ENCODE measurements at places on chromosomes 5 and 9. TPM values are rescaled to one million over a fixed set of nuclear protein-coding genes. Genes with fewer than 3 reads are reported as not detected.

- H3K36me3 ChIP-seq: no peaks in the 10 kb centered on the region
- no peak for DNase-seq
- peaks cover 3% of the 10 kb centered on the region for H3K27me3 ChIP-seq
- H3K4me3 ChIP-seq: no peak overlapping the region
- H3K4me1 ChIP-seq: no peaks in the 10 kb centered on the region
- H3K27ac ChIP-seq: no peak overlapping the region
These were observed 72.4 kb upstream of the OLFM1 start for GRCh38 chr9:135015096-135015495.

- no peak for DNase-seq
- H3K4me3 ChIP-seq: no peak overlapping the region
- H3K36me3 ChIP-seq: no peaks in the 10 kb centered on the region
- no peak overlapping the region for H3K27ac ChIP-seq
- H3K27me3 ChIP-seq: peaks cover 16% of the 10 kb centered on the region
These were observed 84.8 kb downstream of the CFAP77 start for GRCh38 chr9:132494857-132495256.

STOM gene
- total RNA-seq: 11.3 TPM

DNA sequence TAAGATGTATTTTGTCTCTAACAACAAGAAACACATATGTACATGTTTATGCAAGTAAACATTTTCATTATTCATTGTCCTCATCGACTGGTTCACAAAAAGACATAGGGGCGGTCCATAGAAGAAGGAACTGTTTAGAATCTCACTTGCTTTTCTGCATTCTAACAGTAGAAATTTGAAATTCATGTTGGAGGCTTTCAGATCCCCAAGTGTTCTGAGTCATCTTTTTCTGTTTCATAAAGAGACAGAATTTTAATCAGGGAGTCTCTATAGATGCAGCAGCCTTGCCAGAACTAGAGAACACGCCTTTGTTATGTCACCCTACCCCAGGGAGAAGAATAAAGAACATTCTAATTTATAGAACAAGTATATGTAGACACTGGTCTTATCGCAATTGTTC, 324.3 kb downstream of the GABRG2 start:
- H3K27ac ChIP-seq: no peak overlapping the region
- H3K36me3 ChIP-seq: no peaks in the 10 kb centered on the region
- no peak overlapping the region for H3K4me3 ChIP-seq
- H3K27me3 ChIP-seq: no peaks in the 10 kb centered on the region

GRCh38 chr5:145407300-145408047, 427.7 kb downstream of the PRELID2 start:
- DNase-seq: no peak
- no peaks in the 10 kb centered on the region for H3K4me1 ChIP-seq
- no peak overlapping the region for H3K4me3 ChIP-seq
- H3K27me3 ChIP-seq: no peaks in the 10 kb centered on the region
- H3K27ac ChIP-seq: no peak overlapping the region

SEMA4D gene
- 68.0 TPM for total RNA-seq

DNA sequence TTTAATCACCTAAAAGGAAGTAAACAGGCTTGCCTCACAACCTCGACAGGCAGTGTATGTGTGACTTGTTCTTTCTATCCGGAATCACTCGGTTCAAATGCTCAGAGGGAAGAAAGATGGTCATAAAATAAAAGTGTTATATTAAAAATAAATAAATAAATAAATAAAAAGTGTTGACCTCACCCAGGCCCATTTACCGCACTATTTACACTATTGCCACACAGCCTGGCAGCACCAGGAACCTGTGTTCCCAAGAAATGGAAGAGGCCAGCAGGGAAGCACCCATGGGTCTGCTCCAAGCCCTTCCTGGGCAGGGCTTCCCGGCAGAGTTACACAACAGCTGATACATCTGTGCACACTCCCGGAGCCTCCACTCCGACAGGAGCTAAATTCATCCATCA, 127.9 kb downstream of the EFNA5 start:
- no peaks in the 10 kb centered on the region for H3K36me3 ChIP-seq
- H3K4me3 ChIP-seq: no peak overlapping the region
- no peak for DNase-seq
- H3K27ac ChIP-seq: no peak overlapping the region

MEIKIN gene
- not detected for total RNA-seq

GRCh38 chr9:133087429-133088145, 25.8 kb downstream of the CEL start:
- H3K36me3 ChIP-seq: no peaks in the 10 kb centered on the region
- DNase-seq: no peak
- H3K4me1 ChIP-seq: no peaks in the 10 kb centered on the region
- H3K27me3 ChIP-seq: no peaks in the 10 kb centered on the region
- H3K4me3 ChIP-seq: no peak overlapping the region
- H3K27ac ChIP-seq: no peak overlapping the region

- no peak overlapping the region for H3K27ac ChIP-seq
- H3K4me3 ChIP-seq: peak overlapping the region; percentile 29
- peaks cover 17% of the 10 kb centered on the region for H3K4me1 ChIP-seq
- DNase-seq: no peak
- H3K36me3 ChIP-seq: no peaks in the 10 kb centered on the region
These were observed 628 bp downstream of the PPP2R2B start for GRCh38 chr5:146877783-146878475.

Data from activated B cell treated with CpG ODN at 0.5 μM for 24 hours (primary cell).